ENCODE measurements at places on chromosomes 2 and 18. TPM values are rescaled to one million over a fixed set of nuclear protein-coding genes. Genes with fewer than 3 reads are reported as not detected.

The PFN4 gene
- not detected for total RNA-seq

GRCh38 chr2:45024600-45025291 lies 15.5 kb upstream of the SIX2 start:
- no peak for DNase-seq
- H3K4me1 ChIP-seq: 0 out of 2 replicates have a peak, but pooled peaks cover 4% of the 10 kb centered on the region
- no peaks in the 10 kb centered on the region for H3K27me3 ChIP-seq

The ITPRIPL1 gene
- total RNA-seq: 17.3 TPM

DNA sequence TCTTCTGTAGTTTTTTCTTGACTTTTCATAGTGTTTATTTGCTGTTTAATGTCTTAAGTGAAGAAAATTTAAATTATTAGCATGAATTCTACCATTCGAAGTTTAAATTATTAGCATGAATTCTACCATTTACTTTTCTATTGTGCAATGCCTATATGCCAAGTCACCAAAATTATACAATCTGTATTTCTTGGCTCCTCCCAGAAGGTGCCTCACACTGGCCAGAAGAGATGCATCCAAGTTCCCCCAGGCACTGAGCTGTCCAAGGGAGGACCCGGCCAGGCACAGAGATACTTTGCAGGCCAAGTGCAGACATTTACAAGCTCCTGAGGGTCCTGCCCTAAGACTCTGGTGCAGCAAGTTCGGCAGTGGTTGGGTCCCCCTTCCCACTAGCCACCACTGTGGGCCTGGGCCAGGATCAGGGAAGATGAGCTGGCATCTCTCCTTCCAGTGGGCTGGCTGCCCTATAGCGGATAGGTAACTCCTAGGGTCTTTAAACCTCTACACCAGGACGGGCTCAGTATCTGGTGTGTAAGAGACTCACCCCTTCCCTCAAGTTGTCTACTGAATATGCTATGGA lies 31.3 kb downstream of the TMEM247 start:
- peaks cover 10% of the 10 kb centered on the region for H3K4me1 ChIP-seq
- H3K27ac ChIP-seq: no peak overlapping the region
- H3K27me3 ChIP-seq: no peaks in the 10 kb centered on the region
- H3K36me3 ChIP-seq: peaks cover 9% of the 10 kb centered on the region
- DNase-seq: no peak

The TNFAIP6 gene
- 0.11 TPM for total RNA-seq

DNA sequence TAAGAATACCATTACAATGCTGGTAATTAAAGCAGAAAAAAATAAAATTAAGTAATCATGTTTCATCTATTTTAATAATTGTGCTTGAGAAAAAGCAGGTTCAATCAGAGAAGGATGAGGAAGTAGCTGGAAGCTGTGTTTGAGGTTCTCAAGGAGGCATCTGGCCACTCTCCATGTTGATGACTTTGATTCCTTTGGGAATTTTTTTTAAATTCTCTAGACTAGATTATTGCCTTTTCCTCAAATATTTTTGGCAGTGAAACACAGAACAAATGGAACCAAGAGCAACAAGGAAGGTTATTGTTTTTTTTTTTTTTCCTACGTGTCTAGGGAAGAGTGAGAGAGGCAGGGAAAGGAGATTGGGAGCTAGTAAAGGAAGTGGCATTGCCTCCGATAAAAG lies 99.9 kb upstream of the NRP2 start:
- no peak overlapping the region for H3K27ac ChIP-seq
- peaks cover 3% of the 10 kb centered on the region for H3K4me1 ChIP-seq
- no peaks in the 10 kb centered on the region for H3K36me3 ChIP-seq
- no peaks in the 10 kb centered on the region for H3K27me3 ChIP-seq
- no peak overlapping the region for H3K4me3 ChIP-seq

DNA sequence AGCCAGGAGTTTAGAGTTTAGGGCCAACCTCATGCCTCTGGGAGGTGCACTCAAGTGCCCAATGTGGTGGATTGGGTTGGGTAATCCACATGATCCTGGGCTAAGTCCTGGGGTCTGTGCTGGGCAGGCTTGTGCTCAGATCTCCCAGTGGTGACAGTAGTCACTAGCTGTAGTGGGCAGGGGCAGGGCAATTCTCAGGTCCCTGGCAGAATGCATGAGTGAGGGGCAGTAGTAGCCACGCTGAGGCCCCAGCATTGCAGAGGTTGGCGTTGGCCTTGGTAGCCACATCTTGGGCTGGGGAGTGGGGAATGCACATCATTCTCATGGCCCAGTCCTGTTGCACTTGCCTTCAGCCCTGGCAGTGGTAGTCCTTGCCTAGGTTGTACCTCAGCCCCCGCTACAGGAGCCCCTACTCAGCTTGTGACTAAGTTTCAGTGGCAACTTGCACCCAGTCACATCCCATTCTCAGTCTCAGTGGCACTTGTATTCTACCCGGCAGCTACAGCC lies 269.9 kb downstream of the GULP1 start:
- 0 out of 2 replicates have a peak overlapping the region, but pooled peaks have one; percentile 46 for H3K27ac ChIP-seq
- H3K27me3 ChIP-seq: no peaks in the 10 kb centered on the region
- H3K4me3 ChIP-seq: no peak overlapping the region
